ENCODE measurements at places on chromosomes 7 and 10. TPM values are rescaled to one million over a fixed set of nuclear protein-coding genes. Genes with fewer than 3 reads are reported as not detected.

LEP gene
- total RNA-seq = not detected

MTPN gene
- 124 TPM for total RNA-seq

SYT15 gene
- under 0.01 TPM for total RNA-seq

CPA2 gene
- not detected for total RNA-seq

GPR146 gene
- 0.78 TPM for total RNA-seq

DOCK1 gene
- 77.8 TPM for total RNA-seq

BICC1 gene
- total RNA-seq = 45.9 TPM

Measured in subcutaneous preadipocyte (primary cell).